A549 treated with Mapracorat at 1 μM for 4 hours (cell line): ENCODE measurements at places on chromosomes 6 and 20. TPM values are rescaled to one million over a fixed set of nuclear protein-coding genes. Genes with fewer than 3 reads are reported as not detected.

The TUBB2B gene
- total RNA-seq, result 12.6 to 15.2 TPM (median 14.4 TPM) in 5 replicates

The OVOL2 gene
- 0.25 to 0.33 TPM (median 0.26 TPM) in 3 of 5 replicates, not detected in the others for total RNA-seq

The MYMX gene
- not detected in 5 replicates for total RNA-seq

The DTNBP1 gene
- total RNA-seq, result 11.3 to 14.9 TPM (median 13.9 TPM) in 5 replicates

The MAFB gene
- 0.11 to 0.23 TPM (median 0.13 TPM) in 5 replicates for total RNA-seq

The VSTM2L gene
- 16.6 to 24.7 TPM (median 19.1 TPM) in 5 replicates for total RNA-seq

The COQ3 gene
- 9.4 to 12.6 TPM (median 11.5 TPM) in 5 replicates for total RNA-seq

The ZSCAN23 gene
- total RNA-seq, result not detected in 5 replicates

The GGTLC1 gene
- not detected in 5 replicates for total RNA-seq

The HLA-DPA1 gene
- total RNA-seq, result not detected in 5 replicates

The MUC21 gene
- total RNA-seq, result not detected in 5 replicates
